Aorta (tissue), 5 donors: ENCODE measurements at places on chromosomes 4 and X.

GRCh38 chr4:76267811-76268210 lies 16.3 kb downstream of the FAM47E start:
- DNase-seq, result no peak

DNA sequence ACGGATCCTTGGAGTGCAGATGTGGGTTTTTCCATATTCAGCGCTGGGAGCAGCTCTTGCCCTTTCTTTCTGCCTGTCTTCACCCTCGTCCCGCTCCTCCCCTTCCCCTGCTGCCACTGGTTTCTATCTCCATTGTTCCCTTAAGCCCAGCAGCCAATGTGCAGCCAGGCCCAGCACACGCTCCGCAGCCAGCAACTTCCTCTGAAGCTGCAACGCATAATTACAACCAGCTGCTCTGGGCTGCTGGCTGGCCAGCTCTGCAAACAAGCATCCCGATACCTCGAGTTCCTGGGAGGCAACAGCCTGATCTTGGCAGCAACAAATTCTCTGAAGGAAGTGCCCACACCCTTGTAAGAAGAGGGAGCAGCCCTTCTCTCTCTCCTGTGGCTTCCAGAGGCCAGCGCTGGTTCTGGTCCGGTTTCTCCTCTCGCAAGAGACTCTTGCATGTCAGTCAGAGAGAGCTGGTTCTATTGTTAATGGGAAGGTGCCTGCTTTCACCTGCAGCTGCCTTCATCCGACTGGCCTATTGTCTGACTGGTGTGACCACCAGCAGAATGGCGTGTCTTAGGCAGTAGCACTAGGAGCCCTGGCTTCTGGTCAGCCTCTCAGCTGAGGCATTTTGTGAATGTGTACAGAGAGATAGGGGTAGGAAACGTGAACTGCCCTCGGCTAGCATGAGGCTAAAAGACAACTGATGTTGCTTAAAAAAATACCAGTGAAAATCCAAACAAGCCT lies 83.8 kb upstream of the MAML3 start:
- DNase-seq, result peak; percentile 85

DNA sequence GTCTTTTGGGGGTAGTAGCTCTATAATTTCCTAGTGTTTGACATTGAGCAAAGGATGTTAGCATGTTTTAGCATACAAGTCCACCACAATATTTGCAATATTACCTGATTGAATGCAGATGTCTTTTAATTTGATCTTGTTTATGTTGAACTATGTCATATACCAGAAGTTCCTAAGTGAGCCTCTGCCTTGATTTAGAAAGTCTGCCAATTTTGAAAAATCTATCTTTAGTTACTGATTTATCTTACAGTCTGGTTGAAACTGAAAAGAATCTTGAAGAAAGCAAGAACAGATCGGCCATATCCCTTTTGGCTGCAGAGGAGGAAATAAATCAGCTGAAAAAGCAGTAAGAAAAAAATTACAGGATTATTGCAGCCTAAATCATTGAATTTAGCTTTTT lies 18.5 kb downstream of the SPATA18 start:
- DNase-seq, result no peak

- no peak for DNase-seq
Measured at GRCh38 chrX:45762699-45763647, 562.3 kb upstream of the DIPK2B start.

GRCh38 chr4:3436048-3436797 lies 5.5 kb upstream of the HGFAC start:
- DNase-seq, result no peak

GRCh38 chr4:28179126-28179525 lies 1318.5 kb downstream of the STIM2 start:
- DNase-seq, result no peak

GRCh38 chr4:47855350-47855749 lies 17.5 kb upstream of the CORIN start:
- no peak for DNase-seq

DNA sequence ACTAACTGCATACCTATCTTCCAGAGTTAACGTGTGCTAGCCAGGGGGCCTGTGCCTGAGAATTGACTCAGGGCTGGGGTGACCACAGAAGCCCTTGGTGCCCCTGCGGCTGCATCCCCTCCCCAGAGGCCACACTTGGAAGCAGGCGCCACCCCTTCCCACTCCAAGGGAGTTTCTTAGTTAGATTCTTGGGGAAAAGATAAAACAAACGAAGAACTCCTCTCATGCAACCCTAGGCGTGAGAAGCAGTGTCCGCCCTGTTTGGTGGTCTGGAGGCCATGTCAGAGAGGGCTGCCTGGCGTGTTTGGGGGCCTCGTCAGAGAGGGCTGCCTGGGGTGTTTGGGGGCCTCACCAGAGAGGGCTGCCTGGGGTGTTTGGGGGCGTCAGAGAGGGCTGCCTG lies 50.3 kb upstream of the HGFAC start:
- peak; percentile 58 for DNase-seq

- DNase-seq, result no peak
Measured at GRCh38 chr4:35965300-35965699, 279.0 kb downstream of the ARAP2 start.

GRCh38 chr4:48898733-48899431 lies 7.7 kb downstream of the OCIAD2 start:
- DNase-seq, result no peak

DNA sequence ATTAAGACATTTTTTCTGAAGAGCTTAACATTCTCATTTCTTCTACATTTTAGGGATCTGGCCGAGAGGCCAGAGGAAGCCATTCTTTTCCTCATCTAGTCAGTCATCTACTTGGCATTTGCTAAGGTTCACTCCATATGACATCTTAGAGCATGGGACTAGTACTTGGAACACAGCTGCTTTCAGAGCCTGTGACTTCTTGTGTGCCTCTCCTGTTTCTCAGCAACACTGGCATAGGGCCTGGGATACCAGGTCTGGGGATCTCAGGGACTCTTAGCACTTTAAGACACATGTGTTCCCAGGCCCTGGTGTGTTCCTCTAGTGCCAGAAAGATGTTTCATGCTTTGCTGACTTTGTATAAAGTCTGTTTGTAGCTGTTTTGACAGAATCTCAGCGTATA lies 7.3 kb downstream of the PLP1 start:
- no peak for DNase-seq

DNA sequence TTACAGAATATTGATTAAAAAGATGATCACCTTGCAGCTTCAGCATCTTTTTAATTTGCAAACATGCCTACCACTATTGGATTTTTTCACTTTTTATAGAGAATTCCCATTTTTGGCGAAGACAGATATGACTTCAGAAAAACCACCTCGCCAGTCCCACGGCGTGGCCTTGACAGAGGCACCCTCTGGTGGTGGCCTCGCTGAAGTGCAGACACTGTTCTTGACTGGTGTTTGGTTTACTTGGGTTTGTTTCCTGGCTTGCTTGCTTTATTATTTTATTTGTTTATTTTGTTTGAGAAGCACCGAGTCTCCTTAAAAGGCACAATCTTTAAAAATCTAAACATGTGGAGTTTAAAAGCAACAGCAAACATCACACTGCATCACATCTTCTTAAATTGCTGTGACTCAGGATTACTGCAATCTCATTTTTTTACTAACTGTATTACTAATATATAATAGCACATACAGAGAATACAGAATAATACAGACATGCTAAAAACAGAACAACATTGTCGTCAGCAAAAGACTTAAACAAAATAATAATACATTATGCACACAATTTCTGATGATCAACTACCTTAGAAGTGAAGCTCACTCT lies 13.1 kb upstream of the AMTN start:
- peak; percentile 76 for DNase-seq

DNA sequence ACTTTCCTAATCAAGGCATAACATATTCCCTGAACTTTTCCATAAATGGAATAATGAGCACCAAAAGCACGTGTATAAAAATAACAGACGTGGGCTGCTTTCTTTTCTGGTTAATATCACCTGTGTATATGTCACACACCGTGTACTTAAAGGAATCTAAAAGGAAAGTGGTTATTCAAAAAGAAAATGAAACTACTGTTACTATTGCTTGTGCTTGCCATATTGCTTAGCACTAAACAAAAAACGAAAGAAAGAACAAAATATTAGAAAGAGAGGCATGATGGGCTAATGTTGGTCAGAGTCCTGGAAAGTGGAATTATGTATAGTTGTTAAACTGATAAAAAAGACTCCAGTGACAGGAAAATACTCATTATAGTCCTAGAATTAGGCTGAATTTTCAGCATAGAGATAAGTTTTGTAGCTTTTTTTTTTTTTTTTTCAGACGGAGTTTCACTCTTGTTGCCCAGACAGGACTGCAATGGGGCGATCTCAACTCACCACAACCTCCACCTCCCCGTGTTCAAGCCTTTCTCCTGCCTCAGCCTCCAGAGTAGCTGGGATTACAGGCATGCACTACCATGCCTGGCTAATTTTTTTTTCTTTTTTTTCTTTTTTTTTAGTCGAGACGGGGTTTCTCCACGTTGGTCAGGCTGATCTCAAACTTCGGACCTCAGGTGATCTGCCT lies 123.2 kb downstream of the PABPC4L start:
- DNase-seq, result no peak

- DNase-seq, result no peak
Measured at GRCh38 chr4:122821092-122821491, 5.5 kb upstream of the FGF2 start.

DNA sequence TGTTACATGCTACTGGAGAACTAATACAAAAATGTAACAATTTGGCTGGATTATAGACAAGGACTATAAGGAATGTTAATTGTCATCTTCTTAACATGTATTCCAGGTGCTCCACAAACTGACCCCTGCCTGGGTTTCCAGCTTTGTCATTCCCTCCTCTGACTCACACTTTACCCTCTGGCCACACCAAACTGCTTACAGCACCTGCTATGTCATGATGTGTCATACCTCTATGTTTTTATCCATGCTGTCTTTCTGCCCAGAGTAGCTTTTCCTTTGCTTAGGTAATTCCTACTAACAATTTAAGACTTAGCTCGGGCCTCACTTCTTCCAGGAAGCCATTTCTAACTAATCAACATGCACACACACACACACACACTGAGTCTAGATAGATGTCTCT lies 14.0 kb upstream of the SHROOM4 start:
- DNase-seq, result no peak

DNA sequence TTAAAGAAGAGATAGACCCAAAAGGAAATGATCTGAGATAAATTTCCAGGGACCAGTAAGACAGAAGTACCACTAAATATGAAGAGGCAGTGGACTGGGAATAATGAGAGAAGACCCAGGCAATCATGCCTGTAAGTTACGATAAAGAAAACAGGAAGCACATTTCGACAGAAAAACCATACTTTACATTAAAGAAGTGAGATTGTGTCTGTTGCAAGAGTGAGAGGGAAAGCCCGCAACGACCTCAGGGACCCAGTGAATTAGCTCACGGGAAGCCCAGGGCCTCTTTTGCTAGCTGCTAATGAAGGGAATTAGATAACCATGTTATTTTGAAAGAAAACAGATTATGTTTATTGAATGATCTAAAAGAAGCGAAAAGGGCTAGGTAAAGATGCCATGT lies 28.9 kb upstream of the ACSL1 start:
- DNase-seq, result no peak

- DNase-seq, result no peak
Measured at GRCh38 chrX:49862093-49862492, 17.2 kb upstream of the USP27X start.

DNA sequence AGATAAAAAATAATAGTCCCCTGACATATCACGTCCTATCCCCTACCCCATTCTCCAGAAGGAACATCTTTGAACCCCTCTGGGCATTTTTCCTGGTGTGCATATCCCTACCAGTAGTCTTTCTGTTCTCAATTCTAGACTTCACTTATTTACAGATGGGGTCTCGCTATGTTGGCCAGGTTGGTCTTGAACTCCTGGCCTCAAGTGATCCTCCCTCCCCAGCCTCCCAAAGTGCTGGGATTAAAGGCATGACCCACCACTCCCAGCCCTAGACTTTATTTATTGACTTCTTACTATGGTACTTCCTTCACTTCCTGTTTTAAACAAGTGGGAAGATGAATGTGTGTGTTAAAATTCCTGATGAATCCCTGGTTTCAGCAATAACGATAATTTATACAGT lies 612 bp upstream of the RRAGB start:
- DNase-seq, result no peak

- DNase-seq, result no peak
Measured at GRCh38 chr4:115418635-115419396, 305.4 kb upstream of the NDST4 start.

- no peak for DNase-seq
Measured at GRCh38 chrX:3807906-3808305, 94.5 kb upstream of the PRKX start.

DNA sequence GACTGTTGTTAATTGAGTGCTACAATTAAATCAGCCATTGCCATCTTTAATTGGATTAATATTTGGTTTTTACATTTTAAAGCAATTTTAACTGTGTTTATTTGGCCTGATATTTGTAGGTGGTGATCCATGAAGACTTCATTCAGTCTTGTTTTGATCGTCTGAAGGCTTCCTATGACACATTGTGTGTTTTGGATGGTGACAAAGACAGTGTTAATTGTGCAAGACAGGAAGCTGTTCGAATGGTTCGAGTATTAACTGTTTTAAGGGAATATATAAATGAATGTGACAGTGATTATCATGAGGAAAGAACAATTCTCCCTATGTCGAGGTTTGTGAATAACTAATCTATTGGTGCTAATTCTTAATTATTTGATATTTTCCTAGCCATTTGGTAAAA lies 82.6 kb downstream of the USP9X start:
- no peak for DNase-seq

- no peak for DNase-seq
Measured at GRCh38 chr4:60579335-60579734, 620.8 kb upstream of the ADGRL3 start.

- DNase-seq, result no peak
Measured at GRCh38 chr4:158895797-158896576, 127.2 kb downstream of the FNIP2 start.

- no peak for DNase-seq
Measured at GRCh38 chr4:84480082-84480481, 19.0 kb downstream of the NKX6-1 start.

GRCh38 chr4:78585633-78586032 lies 34.1 kb downstream of the ANXA3 start:
- no peak for DNase-seq

DNA sequence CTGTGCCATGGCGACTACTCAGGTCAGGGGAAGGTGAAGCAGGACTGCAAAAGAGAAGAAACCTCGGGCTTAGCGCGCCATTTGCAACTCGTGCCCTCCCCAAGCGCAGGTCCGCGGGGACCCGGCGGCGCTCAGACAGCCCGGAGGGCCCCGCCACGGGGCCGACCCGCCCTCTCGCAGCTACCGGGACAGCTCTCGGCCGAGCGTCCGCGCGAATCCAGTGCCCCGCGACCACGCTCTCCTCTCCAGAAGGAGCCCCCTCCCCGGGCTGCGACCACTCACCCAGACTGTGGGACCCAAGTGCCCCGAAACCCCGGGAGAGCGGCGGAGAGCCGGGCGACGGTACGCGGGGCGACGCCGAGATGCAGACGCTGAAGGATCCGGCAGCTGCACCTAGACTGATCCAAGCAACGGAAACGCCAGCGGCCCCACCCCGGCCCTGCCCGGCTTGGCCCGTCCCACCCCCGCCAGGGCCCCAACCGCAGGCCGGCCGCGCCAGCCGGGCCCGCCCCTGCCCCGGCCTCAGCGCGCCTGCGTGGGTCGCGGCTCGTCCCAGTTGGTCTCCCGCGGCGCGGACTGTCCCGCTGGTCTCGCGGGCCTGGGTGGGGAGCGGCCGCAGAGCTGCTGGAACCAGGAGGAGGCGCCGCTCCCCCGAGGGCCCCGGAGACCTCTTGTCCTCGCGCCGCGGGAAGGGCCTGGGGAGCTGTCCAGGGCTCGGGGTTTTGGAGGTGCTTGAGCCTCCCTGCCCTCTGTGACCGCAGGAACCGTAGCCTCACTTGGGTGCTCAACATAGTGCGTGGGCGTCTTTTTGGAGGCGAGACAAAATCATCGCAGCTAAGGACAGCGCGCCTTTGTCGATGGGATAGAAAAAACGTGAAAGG lies at the start of gene ANXA5:
TSS of gene ANXA5 (minus strand) at position 400 of the 881 bp plus-strand sequence. CDS start at position 9, 391 bp downstream.
- peak; percentile 96 for DNase-seq
